ENCODE measurements at places on chromosomes 12 and 14. TPM values are rescaled to one million over a fixed set of nuclear protein-coding genes. Genes with fewer than 3 reads are reported as not detected.

DNA sequence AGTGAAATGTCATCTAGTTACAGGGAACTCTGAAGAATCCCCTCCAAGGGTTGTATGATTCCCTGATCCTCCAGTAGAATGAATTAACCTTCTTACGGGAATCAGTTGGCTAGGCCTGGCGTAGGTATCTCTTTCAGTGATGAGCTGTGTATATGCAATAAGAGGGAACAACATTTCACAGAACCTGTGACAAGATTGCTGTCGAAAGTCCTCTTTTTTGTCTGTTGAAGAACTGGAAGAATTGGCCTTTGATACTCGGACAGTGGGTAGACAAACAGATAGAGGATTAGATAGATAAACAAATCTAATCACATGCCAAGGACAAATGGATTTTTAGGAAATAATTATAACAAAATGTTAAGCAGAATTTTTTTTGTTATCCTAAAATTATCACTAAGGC is 184.6 kb downstream of the MDGA2 start:
- no peak for DNase-seq

DNA sequence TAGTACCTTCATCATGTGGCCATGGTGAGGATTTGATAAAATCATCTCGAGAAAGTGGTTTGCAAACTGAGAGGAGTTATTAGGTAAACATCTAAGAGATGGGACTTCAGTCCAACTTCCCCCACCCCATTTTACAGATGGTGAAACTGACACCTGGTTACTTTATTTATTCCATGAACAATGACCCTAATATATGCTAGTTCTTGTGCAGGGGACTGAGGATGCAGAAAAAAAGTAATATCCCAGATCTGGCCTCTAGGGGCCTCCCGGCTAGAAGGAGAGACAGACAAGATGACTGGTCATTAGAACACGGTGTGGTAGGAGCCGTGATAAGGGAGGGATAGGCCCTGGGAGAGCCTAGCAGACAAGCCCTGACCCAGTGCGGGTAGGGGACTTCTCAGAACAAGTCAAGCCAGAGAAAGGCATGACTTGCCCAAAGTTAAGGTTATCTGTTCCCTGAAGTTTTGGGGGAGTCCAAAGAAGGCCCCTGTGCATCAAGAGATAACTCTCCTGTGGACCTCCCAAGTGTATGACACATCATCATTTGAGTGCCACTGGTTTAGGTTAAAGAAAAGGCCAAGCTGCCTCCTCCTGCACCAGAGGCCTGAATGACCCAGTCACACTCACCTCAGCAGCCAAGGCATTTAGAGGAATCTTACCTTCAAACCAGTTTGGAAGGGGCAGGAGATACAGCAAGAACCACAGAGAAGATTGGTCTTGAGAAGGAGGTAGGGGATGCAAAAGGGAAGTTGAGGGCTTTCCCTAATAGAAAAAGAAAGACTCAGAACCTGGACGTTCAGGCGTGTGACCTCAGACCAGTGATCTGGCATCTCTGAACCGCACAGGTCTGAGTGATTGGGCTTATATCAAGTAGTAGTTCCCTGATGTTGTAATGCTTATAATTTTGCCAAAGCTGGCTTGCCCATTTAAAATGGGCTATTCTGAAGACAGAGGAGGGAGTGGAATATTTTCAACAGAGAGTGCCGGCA is 1.6 kb downstream of the CMKLR1 start:
- peak; percentile 5 for DNase-seq

Gene SIX6
- total RNA-seq = not detected

Gene OR10AD1
- not detected for total RNA-seq

Gene ACOT6
- not detected for total RNA-seq

DNA sequence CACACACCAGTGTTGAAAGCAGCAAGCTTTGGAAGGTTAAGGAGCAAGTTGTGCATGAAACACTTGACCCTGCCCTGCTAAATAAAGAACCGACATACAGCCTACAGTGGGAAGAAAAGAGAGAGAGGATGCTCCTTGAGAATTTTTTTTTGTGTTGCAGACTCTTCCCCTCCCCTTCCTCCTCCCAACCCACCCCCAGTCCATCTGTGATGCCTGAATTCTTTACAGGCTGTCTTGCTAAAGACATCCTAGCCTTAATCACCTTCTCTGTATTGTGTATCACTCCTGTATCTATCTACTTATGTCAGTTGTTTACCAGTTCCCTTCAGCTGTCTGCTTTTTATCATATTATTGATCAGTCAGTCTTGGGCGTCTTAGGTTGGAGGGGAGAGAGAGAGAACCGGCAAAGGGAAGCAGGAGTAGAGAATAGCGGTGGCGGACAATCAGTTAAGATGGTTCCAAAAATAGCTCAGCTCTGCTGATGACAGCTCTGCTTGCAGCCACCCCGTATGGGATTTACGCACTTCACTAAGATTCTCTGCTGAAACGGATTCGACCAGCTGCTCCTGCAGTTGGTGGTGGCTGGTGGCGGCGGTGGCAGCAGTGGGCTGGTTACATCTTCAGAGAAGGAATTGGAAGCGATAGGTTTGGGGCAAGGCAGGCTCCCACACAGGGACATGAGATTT is 664.7 kb downstream of the NRXN3 start:
- no peak for DNase-seq

DNA sequence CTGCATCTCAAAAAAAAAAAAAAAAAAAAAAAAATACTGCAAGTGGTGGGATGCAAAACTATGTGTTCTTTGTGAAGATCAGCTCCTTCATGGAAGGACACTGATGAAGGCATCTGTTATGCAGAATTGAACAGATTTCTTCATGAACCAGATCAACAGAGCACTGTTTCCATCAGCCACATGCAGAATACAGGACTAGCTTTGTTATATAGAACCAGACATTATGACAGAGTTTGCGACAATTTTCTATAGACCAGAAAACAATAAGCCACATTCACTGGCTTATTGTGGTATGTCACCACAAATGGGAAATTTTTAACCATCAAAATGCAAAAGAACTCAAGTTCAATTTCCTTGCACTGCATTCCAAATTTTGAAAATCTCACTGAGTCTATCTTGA is 34.7 kb downstream of the CIT start:
- no peak for DNase-seq

Gene NKX2-1
- not detected for total RNA-seq

DNA sequence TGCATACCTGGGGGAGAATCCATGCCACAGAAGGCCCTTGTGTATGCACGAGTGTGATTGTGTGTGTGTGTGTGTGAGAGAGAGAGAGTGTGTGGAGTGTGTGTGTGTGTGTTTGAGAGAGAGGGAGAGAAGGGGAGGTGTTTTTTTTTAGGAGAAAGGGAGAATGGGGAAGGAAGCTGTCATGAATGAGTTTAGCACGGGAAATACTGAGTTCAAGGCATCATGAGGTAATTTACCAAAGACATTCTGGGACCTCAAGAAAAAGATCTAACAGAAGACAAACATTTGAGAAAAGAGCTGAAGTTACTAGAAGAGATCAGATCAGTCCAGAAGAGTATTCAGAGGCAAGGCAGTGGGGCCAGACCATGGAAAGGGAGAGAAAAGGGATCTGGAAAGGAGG is 157.1 kb downstream of the TTC7B start:
- DNase-seq = no peak

DNA sequence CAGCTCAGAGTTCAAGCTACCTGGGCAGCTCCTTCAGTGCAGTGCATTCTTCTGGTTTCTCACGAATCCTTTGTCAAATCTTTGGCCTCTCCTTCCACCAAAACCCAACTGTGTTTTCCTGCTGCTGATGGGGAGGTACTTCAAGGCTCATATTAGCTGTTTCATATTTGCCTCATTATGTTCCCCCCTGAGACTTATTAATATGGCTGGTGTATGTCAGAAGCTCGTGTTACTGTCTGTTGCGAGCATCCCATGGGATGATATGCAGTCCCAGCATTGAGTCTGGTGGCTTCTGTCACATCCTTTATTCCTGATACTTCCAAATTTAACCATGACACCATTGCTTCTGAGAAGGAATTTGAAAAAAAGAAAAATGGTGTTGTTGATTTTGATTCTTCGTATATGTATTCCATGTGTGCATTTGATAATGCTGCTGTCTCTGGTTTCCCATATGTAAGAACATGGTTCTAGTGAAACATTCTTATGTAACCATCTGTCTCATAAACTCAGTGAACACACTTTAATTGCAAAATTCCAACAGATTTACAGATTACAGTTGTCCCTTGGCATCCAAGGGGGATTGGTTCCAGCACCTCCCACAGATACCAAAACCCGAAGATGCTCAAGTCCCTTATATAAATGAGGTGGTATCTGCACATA is 149.1 kb downstream of the KICS2 start:
- no peak for DNase-seq

GRCh38 chr12:10718279-10718821 is 4.8 kb downstream of the YBX3 start:
- DNase-seq = peak; percentile 69

DNA sequence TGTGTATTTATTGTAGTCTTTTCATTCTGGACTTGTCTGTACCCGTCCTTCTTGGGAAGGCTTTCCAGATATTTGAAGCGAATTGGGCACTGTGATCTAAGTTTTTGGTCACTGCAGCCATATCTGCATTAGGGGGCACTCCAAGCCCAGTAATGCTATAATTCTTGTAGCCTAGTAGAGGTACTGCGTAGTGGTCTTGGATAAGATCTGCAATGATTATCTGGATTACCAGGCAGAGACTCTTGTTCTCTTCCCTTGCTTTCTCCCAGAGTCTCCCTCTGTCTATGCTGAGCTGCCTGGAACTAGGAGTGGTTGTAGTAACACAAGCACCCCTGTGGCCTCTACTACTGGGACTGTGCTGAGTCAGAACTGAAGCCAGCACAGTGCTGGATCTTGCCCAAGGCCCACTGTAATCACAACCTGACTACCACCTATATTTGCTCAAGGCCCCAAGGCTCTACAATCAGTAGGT is 30.0 kb downstream of the SLC38A2 start:
- DNase-seq = peak; percentile 65

Gene TMEM119
- not detected for total RNA-seq

DNA sequence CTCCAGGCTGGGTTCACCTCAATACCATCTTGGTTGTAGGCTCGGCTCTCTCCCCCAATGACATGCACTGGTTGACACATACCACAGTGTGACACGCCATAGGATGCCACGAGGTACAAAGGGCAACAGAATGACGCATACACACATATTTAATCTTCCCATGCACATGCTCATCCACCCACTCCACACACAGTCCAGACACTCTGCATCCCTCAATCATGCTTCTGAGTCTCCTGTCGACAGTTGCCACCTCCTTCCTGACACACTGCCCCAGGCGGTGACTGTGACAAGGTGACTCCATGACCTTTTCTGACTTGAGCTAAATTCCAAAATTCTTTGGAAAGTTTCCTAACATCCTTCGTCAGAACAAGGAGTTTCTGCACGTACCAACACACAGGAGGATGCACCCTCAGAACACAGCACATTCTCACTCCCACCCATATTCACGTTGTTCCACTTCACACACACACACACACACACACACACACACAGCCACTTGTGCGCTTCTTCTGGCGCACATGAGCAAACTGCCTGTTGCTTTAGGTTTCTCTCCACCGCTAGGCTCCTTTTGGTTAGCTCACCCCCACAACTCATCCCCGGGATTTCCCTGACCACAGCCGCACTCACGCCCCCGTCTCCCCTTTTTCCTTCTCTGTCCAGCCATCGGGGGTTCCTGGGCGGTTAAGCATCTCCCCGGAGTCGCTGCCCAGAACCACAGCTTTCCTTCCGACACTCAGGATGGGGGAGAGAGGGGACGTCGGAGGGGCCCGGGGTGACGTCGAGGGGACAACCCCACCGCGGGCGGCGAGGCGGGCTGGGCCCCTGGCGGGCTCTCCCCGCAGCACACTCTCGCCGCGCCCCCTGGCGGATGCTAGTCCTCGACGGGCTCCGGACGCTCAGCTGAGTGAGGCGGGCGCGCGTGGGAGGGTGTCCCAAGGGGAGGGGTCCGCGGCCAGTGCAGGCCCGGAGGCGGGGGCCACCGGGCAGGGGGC is 536 bp upstream of the WNT1 start:
- DNase-seq = no peak

GRCh38 chr12:92208613-92209121 is 63.0 kb upstream of the BTG1 start:
- DNase-seq = peak; percentile 72

DNA sequence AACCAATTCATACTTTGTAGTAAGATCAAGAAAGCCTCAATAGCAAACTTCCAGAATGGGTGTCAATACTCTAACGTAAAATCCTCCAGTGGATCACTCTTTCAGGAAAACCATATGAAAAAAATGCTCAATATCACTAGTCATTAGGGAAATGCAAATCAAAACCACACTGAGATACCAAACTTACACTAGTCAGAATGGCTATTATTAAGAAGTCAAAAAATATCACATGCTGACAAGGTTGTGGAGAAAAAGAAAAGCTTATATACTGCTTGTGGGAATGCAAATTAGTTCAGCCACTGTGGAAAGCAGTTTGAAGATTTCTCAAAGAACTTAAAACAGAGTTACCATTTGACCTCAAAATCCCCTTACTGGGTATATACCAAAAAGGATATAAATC is 49.5 kb upstream of the ATXN7L3B start:
- no peak for DNase-seq

GRCh38 chr12:64757771-64758170 is 1.4 kb downstream of the GNS start:
- DNase-seq = peak; percentile 46

Gene LGMN
- 88.1 TPM for total RNA-seq

DNA sequence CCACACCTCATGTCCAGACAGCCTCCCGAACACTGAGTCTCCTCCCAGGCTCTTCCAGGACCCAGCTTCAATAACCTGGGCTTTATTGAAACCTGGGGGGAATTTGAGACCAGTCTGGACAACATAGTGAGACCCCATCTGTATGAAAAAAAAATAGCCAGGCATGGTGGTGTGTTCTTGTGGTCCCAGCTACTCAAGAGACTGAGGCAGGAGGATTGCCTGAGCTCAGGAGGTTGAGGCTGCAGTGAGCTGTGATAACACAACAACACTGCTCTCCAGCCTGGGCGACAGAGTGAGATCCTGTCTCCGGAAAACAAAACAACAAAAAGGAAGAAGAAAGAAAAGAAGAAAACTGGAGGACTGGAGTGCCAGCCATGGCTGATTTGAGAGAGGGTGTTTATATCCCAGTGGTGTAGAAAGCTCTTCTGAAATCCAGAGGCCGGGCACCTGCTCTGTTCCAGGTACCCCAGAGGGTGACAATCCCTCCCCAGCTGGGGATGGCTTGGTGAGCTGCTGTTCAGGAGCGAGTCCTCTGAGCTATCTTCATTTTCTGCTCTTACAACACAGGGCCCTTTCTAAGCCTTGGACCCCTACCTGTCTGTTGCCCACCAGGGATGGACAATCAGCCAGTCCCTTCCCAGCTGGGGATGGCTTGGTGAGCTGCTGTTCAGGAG is 6.0 kb upstream of the PGF start:
- no peak for DNase-seq

GRCh38 chr12:110126557-110126956 is 2.4 kb downstream of the IFT81 start:
- DNase-seq = no peak

Gene OVCH1
- total RNA-seq = not detected

DNA sequence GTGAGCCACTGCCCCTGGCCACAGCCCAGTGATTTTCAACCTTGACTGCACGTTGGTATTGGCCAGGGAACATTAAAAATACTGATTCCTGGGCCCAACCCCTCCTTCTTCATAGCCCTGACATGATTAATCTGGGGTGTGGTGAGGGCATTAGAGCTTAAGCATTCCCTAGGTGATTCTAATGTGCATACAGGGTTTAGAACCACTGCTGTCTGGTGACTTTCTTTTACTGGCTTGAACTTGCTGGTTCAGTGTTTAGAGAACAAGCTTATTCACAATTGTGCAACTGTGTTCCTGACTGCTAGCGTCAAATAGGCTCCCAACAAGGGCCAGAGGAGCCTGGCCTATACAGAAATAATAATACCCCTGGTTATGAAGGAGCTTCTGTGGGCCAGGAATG is 488.8 kb upstream of the CCDC196 start:
- no peak for DNase-seq

GRCh38 chr12:62659453-62660295 is 193.0 kb downstream of the MON2 start:
- DNase-seq = no peak

Gene FZD10
- 0.05 TPM for total RNA-seq
